ENCODE measurements at places on chromosomes 11 and 22.

- peaks cover 4% of the 10 kb centered on the region for H3K36me3 ChIP-seq
- no peak overlapping the region for H3K27ac ChIP-seq
- H3K4me3 ChIP-seq = no peak overlapping the region
- no peaks in the 10 kb centered on the region for H3K27me3 ChIP-seq
- H3K4me1 ChIP-seq = peaks cover 6% of the 10 kb centered on the region
Observed at GRCh38 chr11:66285250-66285947, 3.5 kb downstream of the YIF1A start.

DNA sequence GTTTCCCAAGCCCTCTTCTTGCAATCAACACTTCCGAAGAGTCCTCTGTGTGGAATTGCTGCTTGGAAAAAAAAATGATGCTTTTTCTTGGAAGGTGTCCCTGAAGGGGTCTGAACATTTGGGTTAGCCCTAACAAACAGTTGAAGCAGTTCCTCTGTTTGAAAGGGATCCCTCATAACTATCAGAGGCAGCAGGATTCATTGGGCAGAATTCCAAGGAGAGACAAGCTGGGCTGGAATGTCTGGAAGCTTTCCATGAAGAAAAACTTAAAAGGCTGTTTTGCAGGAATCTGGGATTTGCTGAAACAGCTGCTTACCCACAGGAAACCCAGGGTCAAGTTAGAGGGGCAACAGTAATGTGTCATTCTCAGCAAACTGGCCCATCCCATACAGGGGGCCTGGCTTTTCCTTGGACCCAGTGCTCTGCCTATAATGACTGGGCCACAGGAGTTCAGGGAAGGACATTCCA, 3.1 kb downstream of the CSNK2A3 start:
- no peak overlapping the region for H3K27ac ChIP-seq
- no peaks in the 10 kb centered on the region for H3K36me3 ChIP-seq
- no peak for DNase-seq

DNA sequence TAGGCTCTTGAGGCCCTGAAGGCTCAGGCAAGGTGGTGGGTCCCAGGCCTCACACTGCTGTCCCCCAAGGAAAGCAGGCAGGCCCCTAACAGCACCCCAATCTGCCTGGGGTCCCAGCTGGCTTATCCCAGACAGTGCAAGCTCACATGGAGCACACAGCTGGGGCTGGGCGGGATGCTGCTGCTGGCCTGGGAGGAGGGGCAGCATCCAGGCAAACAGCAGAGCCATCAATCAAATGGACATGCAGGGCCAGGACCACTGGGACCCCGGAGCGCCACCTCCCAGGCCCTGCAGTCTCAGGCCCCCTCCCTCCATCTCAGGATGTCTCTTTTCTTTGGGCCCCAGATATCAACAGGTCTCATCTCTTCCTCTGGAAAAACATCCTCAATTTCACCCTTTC, 140.3 kb downstream of the BRD1 start:
- no peak overlapping the region for H3K27ac ChIP-seq
- DNase-seq = no peak
- no peaks in the 10 kb centered on the region for H3K4me1 ChIP-seq
- no peaks in the 10 kb centered on the region for H3K27me3 ChIP-seq

GRCh38 chr11:121864660-121865059, 251.4 kb downstream of the BLID start:
- H3K4me3 ChIP-seq = no peak overlapping the region
- H3K36me3 ChIP-seq = no peaks in the 10 kb centered on the region
- H3K27me3 ChIP-seq = no peaks in the 10 kb centered on the region
- DNase-seq = no peak
- H3K4me1 ChIP-seq = no peaks in the 10 kb centered on the region

DNA sequence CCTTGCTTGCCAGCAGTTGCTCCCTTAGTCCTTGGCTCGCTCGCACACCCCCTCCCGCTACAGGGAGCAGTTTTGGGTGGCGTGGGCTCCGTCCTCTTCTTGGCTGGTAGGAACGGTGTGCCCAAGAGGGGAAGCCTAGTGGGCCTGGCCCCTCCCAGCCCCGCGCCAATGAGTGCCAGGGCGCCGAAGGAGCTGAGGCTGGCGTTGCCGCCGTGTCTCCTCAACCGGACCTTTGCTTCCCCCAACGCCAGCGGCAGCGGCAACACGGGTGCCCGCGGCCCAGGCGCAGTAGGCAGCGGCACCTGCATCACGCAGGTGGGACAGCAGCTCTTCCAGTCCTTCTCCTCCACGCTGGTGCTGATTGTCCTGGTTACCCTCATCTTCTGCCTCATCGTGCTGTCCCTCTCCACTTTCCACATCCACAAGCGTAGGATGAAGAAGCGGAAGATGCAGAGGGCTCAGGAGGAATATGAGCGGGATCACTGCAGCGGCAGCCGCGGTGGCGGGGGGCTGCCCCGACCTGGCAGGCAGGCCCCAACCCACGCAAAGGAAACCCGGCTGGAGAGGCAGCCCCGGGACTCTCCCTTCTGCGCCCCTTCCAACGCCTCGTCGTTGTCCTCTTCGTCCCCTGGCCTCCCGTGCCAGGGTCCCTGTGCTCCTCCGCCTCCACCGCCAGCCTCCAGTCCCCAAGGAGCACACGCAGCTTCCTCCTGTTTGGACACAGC, 1.6 kb downstream of the C11orf87 start:
- no peaks in the 10 kb centered on the region for H3K4me1 ChIP-seq
- no peak for DNase-seq
- H3K27me3 ChIP-seq = peaks cover 27% of the 10 kb centered on the region

- no peaks in the 10 kb centered on the region for H3K27me3 ChIP-seq
- no peaks in the 10 kb centered on the region for H3K4me1 ChIP-seq
- no peak overlapping the region for H3K4me3 ChIP-seq
- no peak overlapping the region for H3K27ac ChIP-seq
- no peak for DNase-seq
Observed at GRCh38 chr22:35678836-35679235, 30.6 kb downstream of the APOL6 start.

- no peaks in the 10 kb centered on the region for H3K4me1 ChIP-seq
- H3K27me3 ChIP-seq = no peaks in the 10 kb centered on the region
- no peak overlapping the region for H3K27ac ChIP-seq
- H3K4me3 ChIP-seq = no peak overlapping the region
Observed at GRCh38 chr11:7896009-7896785, 34.9 kb downstream of the OR10A6 start.

DNA sequence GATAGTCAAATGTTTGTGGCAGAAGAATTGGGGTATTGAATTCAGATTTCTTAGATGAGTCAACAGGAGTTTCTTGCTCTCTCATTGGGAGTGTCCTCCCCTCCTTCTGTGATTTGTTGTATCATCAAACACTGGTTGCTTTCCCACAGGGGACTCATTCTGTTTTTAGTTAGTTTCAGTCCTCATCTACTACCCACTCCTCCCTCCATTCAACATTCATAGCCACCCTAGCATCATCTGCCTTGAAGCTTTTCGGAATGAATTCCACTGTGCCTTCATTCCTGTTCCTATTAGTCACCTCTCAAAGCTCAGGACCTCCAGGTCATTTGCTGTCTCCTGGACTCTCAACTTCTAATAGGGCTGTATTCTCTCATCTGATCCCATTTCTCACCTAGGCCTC, 31.5 kb upstream of the RAB38 start:
- H3K36me3 ChIP-seq = no peaks in the 10 kb centered on the region
- no peaks in the 10 kb centered on the region for H3K27me3 ChIP-seq
- H3K4me1 ChIP-seq = no peaks in the 10 kb centered on the region
- H3K27ac ChIP-seq = no peak overlapping the region
- DNase-seq = no peak
- H3K4me3 ChIP-seq = no peak overlapping the region

DNA sequence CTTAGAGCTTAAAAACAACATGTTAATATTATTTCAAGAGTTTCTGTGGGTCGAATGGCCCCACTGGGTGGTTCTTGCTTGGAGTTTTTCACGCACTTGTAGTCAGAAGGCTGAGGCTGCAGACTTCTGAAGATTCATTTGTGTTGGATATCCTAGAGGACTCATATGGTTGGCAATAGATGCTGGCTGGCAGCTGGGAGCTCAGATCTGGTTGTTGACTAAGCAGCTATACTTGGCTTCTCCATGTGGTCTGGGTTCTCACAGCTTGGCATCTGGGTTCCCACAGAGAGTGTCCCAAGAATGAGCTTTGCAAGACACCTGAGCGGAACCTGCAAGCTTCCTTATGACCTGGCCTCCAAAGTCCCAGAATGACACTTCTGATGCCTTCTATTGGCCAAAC, 163.9 kb upstream of the ZC3H12C start:
- no peak for DNase-seq
- no peaks in the 10 kb centered on the region for H3K27me3 ChIP-seq
- H3K36me3 ChIP-seq = no peaks in the 10 kb centered on the region
- H3K27ac ChIP-seq = no peak overlapping the region

- H3K4me1 ChIP-seq = no peaks in the 10 kb centered on the region
- H3K27ac ChIP-seq = no peak overlapping the region
- H3K4me3 ChIP-seq = no peak overlapping the region
- peak; percentile 17 for DNase-seq
- H3K27me3 ChIP-seq = peaks cover 8% of the 10 kb centered on the region
Observed at GRCh38 chr11:3614742-3615171, 27.0 kb downstream of the ART5 start.

DNA sequence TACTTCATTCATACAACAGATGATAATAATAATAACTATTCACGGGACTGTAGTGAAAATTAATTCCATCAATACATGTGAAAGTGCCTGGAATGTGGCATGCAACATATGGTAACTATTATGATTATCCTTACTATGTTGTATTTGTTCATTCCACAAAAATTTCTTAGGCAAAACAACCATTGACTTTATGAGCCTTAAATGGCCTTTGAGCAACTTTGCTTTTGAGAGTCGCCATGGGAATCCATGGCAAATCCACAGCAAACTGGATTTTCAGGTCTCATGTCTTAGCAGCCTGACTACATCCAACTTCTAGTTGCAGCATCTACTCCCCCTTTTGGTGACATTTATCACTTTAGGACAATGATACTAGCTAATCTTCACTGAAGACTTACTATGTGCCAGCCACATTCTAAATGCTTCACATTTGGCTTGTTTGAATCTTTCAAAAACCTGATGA, 56.8 kb downstream of the SLC1A2 start:
- no peaks in the 10 kb centered on the region for H3K4me1 ChIP-seq
- no peaks in the 10 kb centered on the region for H3K36me3 ChIP-seq
- no peak overlapping the region for H3K4me3 ChIP-seq
- H3K27ac ChIP-seq = no peak overlapping the region
- peaks cover 4% of the 10 kb centered on the region for H3K27me3 ChIP-seq

DNA sequence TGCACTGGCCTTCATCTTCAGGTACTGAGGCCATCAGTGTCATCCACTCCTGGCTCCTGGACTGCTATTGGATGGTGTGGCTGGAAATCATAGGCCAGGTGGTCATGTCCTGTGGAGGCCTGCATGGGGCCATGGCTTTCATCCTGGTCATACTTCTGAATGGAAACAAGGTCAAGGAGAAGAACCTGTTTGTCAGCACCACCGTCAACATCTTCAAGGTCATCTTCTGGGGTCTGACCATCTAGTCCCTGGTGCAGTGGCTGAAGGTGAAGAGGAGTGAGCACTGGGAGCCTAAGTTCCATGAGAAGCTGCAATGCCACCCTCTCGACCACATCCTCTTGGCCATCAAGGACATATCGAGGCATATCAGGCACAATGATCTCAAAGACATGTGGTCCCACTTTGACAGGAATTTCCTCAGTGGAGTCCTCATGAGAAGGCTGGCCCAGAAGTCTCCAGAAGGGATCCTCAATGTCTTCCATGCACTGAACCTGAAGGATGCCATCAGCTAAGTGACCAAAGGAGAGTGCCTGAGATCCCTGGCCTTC, 120.0 kb upstream of the SERPIND1 start:
- H3K27me3 ChIP-seq = peaks cover 5% of the 10 kb centered on the region
- no peak for DNase-seq
- H3K27ac ChIP-seq = no peak overlapping the region
- H3K4me3 ChIP-seq = no peak overlapping the region

DNA sequence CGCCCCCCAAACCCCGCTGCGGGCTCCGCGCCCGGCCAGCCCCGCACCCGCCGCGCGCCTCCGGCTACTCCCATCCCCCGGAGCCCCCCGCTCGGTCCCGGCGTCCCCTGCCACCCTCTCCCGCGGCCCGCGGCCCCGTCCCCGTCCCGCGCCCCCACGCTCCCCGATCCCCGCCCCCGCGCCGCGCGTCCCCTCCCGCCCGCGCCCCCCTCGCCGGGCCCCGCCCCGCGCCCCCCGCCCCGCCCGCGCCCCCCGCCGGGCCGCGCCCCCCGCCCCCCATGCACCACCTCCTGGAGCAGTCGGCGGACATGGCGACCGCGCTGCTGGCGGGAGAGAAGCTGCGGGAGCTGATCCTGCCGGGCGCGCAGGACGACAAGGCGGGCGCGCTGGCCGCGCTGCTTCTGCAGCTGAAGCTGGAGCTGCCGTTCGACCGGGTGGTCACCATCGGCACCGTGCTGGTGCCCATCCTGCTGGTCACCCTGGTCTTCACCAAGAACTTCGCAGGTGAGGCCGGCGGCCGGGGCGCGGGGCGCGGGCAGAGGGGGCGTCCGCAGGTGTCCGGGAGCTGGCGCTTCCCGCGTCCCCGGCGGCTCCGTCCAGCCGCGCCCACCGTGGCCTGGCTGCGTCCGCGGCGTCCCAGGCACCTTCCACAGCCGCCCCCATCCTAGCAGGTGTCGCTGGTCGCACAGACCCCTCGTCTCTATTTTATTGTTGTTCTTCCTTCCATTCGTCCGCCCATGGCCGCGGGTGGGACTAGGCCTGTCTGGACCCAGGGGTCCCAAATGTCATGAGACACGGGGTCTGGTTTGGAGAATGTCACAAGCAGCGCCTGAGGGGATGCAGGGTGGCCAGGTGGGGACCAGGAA, at the start of gene PANX2:
PANX2 (plus strand) TSS at position 279 of the 866 bp plus-strand sequence; CDS start at position 279, 0 bp downstream.
- H3K4me1 ChIP-seq = no peaks in the 10 kb centered on the region
- peaks cover 61% of the 10 kb centered on the region for H3K27me3 ChIP-seq

GRCh38 chr11:69604055-69604454, 36.9 kb upstream of the CCND1 start:
- no peak overlapping the region for H3K4me3 ChIP-seq
- H3K36me3 ChIP-seq = no peaks in the 10 kb centered on the region
- no peaks in the 10 kb centered on the region for H3K27me3 ChIP-seq
- no peak for DNase-seq
- H3K4me1 ChIP-seq = no peaks in the 10 kb centered on the region
- no peak overlapping the region for H3K27ac ChIP-seq

DNA sequence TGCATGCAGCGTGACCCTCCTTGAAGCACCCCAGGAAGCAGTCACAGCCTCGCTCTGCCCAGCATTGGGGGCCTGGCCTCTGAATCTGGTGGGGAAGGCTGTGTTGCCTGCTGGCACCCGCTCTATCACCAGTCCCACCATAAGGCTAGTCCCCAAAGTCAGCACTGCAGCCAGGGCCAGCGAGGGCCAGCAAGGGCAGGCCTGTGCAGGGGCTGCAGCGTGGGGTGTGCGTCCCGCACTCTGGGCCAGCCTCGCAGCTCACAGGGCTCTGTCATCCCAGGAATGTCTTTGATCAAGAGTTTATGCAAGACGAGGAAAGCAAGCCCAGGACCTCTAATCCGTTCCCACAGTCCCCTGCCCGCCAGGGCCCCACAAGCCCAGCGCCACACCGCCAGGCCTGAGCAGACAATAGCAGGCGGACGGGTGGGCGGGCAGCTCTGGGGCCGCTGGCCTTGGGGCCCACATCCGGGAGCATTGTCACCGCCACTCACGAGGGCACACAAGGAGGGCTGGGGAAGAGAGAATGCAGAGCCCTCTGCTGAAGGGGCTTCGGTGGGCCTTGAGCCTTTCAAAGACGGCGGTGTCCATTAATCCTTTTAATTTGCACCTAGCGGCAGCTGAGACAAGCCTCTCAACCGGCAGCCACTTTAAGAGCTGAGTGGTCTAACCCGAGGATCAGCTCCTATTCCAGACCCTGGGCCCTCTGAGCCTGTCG, 17.1 kb downstream of the LTO1 start:
- DNase-seq = no peak
- H3K4me1 ChIP-seq = no peaks in the 10 kb centered on the region
- H3K27me3 ChIP-seq = no peaks in the 10 kb centered on the region
- no peak overlapping the region for H3K27ac ChIP-seq
- H3K4me3 ChIP-seq = no peak overlapping the region

Measured in T-cell (primary cell).